Lung (tissue), 17 donors: ENCODE measurements at places on chromosomes 13 and 19.

DNA sequence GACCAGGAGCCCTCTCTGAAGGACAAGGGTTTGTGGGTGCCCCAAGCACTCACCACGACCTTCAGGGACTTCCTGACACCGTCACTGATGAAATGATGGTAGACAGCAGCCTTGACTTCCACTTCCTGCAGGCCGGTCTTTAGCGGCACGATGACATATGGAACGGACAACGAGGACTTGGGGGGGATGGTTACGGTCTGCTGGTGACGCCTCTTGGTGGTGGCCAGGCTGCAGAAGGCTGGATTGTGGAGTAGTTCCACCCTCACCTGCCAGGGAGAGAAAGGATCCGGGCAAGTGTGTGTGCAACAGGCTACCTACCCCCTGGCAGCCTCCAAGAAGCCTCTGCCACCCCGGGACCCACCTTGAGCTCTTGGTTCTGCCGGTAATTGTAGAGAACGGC lies 23.2 kb downstream of the C3 start:
- DNase-seq: no peak

DNA sequence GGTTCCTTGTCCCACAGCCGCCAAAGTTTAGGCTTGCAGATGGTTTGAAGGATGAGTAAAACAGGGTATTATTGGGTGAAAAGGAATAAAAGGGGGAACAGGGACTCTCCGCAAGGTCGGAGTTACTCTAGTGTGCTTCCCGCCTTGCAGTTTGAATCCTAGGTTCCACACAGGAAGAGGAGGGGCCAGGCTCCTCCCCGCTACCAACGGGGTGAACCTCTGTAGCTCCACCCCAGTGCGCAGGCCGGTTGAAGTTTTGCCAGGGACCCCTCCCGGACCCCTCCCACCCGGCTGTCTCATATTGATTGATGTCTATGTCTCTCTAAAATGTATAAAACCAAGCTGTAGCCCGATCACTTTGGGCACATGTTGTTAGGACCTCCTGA lies 11.6 kb upstream of the GTF2F2 start:
- no peak for DNase-seq

- no peak for DNase-seq
These were observed 22.0 kb upstream of the ARHGEF7 start for GRCh38 chr13:111093136-111093535.

GRCh38 chr13:109869312-109870237 lies 83.2 kb upstream of the IRS2 start:
- DNase-seq: peak; percentile 76

GRCh38 chr19:41174297-41174928 lies 18.6 kb upstream of the CYP2S1 start:
- no peak for DNase-seq

DNA sequence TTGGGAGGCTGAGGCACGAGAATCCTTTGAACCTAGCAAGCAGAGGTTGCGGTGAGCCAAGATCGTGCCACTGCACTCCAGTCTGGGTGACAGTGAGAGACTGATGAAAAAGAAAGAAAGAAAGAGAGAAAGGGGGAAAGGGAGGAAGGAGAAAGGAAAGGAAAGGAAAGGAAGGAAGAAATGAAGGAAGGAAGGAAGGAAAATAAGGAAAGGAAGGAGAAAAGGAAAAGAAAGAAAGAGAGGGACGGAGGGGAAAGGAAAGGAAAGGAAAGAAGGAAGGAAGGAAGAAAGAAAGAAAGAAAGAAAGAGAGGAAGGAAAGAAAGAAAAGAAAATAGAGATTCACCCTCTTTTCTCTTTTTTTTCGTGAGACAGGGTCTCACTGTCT lies 8.7 kb downstream of the PDE4A start:
- DNase-seq: no peak

GRCh38 chr13:114313061-114313860 lies 1.0 kb upstream of the CHAMP1 start:
- no peak for DNase-seq
